ENCODE measurements at places on chromosomes 5 and 9.
A peak's percentile ranks its signal among the peaks of the same experiment; 100 is the strongest.

DNA sequence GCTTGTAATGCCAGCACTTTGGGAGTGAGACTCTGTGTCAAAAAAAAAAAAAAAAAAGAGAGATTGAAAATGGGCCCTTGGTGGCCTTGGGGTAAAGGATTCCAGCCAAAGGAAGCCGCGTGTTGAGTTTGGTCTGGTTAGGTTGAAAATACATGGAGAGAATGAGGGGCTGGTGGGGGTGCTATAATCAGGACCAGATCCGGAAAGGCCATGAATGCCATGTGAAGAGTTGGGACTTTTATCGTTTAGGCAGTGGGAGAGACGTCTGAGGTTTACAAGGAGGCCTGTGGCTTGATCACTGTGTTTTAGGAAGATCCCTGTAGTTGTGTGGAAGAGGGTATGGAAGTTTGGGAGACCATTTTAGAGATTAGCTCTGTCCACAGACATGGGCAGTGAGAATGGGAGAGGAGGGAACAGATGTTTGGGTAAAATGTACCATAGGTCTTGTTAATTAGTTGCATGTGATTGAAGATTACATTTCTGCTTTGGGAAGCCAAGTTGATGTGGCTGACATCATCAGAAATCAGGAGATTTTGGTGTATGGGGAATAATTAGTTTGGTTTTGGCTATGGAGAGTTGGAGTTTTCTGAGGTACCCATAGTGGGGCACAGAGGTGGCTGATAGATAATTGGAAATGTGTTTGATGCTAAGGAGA is 3.5 kb downstream of the MSANTD3 start:
- DNase-seq: no peak

DNA sequence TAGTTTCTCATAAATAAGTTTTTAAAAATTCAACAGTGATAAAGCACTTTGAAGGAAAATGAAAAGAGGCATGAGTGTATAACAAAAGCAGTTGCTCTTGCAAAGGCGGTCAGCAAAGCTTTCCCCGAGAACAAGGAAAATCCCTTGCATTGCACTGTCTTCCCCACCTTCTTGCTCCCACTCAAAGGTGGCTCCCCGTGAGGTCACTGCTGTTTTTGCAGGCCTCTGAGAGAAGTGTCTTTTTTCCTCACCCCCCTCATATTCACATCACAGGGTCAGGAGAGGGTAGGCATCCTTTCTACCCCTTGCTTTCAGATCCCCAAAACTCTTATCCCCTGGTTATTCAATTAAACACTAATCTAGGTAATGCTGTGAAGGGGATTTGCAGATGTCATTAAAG is 15.2 kb upstream of the SLC36A1 start:
- DNase-seq: no peak

DNA sequence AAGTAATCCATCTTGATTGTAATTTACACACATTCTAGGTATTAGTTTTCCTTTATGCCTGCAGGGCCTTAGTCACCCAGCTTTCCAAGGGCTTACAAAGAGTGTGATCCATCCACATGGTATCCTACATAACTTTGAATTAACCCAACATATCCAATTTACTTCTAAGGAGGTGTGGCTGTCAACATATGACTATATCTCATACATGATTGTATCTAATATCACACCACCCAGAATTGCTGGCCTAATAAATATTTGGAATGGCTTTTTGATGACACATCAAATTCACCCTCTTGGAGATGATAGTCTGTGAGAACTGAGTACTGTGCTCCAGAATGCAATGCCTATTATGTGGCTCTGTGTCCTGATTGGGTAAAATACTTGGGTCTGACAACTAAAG is 363.3 kb upstream of the GRIN3A start:
- no peak for DNase-seq

- DNase-seq: peak; percentile 75
These were observed at the start of gene EPB41L4B for GRCh38 chr9:109320742-109321448. Gene EPB41L4B (minus strand): TSS chr9:109321059. CDS start chr9:109320446, 613 bp downstream.

DNA sequence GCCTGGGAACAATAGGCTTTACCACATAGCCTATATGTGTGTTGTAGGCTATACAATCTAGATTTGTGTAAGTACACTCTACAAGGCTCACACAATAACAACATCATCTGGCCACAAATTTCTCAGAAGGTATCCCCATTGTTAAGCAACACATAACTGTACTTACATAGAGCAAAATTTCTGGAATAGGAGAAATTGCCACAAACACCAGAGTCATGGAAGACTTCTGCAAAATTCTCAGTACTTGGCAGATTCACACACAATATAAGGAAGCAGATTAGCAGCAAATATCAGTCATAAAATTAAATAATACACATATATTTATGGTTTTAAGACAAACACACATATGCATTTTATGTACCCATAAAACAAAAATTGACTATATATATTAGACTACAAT is 16.4 kb downstream of the GNAQ start:
- DNase-seq: no peak

DNA sequence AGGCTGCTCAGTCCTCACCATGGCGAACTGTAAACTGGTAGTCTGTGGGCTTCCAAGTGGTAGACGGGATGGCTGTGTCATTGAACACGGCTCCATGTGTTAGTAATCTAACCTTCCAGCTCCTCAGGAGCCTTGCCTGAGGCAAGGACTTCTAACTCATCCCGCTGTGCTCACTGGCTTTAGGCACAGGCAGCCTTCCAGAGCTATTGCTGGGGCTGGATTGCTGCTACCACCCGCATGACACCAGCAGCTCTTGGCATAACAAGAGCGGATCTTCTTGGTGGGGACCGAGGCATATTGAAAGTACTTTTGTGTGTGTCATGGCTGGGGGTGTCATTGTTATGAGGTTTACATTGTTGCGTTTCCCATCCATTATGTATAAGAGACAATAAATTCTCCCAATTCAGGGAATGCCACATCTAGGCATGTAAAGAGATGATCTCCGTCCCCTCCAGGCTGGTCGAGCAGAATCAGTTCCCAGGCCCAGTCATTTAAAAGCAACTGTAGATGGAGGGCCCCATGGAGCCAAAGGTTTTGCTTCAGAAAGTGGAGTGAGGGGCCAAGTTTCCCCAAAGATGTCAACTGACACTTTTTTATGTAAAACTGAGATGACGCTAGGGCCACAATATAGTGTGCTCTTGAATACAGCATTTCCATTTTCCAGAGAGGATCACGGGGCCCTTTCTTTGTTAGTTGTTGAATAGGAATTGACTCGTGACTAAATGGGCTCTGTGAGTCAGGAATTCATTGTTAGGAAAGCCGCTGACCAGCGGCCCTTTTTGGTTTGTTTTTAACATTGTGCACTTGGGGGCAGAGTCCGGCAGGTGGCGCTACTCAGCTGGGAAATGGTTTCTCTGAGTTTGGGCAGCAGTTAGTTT is 759.5 kb downstream of the TAF11L14 start:
- no peak for DNase-seq

DNA sequence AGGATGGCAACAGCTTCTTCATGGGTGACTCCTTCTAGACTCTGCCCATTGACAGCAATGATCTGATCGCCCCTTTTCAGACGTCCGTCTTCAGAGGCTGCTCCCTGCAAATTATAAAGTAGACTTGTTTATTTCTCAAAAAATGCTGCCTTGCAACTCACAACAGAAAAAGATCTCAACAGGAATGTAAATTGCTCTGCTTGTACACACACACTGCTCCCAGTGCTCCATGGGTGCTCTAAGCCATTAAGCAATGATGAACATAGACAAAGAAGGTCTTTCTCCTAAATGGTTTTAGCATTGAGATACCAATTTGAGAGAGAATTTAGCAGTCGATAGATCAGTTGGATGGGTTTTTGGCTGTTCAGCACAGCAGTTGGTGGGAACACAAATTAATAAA is 172.5 kb downstream of the MPDZ start:
- DNase-seq: no peak

- no peak for DNase-seq
These were observed 55.4 kb upstream of the RNF130 start for GRCh38 chr5:180126716-180127681.

DNA sequence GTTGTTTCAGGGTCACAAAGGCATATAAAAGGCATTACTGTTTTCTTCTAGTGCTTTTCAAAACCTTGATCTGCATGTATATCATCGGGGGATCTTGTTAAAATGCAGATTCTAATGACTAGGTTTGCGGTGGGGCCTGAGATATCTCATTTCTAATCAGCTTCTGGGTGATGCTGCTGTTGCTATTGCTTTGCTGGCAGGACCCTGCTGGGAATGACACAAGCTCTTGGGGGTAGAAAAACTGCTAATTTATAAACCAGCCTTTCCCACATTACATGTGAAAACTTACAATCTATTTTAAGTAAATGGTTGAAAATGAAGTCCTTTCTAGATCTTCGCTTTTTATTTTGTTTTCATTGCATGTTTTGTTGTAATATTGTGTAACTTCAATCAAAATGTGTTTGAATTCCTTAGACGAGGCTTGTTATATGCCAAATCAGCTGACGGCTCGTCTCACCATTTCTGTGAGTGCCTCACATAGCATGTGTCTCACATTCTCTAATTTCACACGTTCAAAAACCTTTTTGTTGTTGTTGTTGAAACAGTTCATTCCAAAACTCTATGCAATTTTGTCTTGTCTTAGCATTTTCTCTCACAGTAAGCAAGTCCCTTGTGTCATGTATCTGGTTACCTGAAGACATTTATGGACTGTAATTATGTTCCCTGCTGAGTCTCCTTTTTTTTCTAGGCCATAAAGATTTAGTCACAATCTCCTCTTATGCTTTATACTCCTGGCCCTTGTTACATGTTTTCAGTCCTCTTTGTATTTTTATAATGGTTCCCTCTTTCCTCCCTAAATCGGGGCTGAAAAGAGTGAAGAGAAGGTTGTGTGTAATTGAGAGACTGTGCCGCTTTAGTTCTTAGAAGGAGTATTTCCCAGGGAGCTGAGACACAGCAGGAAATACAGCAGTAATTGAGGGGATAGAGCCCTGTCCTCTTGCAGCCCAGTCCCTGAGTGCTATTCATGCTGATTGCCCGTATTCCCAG is 521.0 kb upstream of the SEMA6A start:
- DNase-seq: no peak

- no peak for DNase-seq
These were observed 164.9 kb downstream of the SLC24A2 start for GRCh38 chr9:19623941-19624340.

- DNase-seq: no peak
These were observed 1.6 kb downstream of the SOWAHA start for GRCh38 chr5:132814503-132815294.

- DNase-seq: no peak
These were observed 23.5 kb upstream of the GHR start for GRCh38 chr5:42399702-42400101.

DNA sequence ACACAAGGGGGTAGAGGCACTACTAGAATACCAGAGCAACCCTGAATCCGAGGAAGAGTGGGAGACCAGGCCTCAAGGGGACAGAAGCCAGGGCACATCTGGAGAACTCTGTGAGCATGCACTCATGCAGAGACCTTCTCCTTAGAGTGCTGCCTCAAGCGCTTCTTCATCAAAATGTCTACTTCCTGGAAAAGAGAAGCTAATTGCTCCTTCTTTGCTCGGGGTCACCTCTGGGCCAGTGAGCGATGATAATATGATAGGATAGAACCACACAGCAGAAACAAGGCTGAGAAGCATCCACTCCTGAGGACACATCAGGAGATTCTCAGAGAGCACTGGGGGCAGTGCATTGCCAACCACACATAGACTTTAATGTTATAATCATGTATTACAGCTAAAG is 23.7 kb upstream of the LMNB1 start:
- DNase-seq: no peak

GRCh38 chr9:113137196-113138168 is 13.3 kb upstream of the SLC31A2 start:
- no peak for DNase-seq

DNA sequence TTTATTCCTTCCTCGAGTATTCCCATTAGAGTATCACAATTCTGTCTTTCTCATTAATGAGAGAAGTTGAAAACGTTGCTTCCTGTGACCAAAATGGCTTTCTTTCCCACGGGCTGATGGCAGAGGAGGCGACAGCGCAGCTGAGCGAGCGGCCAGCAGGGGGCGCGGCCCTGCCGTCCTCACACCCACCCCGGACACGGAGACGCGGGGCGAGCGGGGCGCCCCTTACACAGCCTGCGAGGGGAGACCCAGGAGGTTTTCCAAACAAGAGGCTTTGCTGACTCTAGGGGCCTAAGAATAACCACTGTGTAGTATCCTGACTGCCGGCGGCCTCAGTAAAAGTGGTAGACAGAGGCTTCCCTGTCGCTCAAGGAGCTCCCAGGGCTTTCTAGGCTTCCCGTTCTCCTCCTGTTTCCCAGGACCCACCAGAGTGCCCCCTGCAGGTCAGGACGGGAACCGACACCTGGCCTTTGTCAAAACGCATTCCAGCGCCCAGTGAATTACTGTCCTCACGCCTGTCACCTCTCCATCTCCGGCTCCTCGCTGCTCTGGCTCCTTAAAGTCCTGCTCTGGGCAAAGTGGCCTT is 27.3 kb upstream of the FGF1 start:
- peak; percentile 70 for DNase-seq

DNA sequence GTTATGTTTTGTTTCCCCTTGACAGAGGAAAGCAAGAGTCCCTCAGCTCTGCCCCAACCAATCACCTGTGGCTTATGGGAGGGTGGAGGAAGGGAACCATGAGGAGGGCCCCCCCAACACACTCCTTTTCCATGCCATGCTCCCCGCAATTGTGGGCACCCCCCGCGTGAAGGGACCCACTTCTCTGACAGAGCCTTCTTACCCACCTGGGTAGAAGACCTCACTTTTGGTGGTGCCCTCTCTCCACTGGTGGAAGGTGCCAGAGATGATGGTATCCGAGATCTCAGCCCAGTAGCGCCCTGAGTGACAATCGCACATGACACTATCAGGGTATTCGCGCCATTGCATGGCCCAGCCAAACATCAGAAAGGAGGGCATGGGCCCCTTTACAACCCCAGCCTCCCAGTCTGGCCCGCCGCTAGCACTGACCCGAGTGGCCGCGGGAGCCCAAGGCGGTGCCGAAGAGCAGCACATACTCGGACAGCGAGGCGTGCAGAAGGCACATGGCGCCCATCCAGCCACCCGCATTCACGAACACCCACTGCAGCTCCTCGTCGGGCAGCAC is 714 bp downstream of the SIGMAR1 start:
- no peak for DNase-seq

- no peak for DNase-seq
These were observed 32.9 kb downstream of the FCHO2 start for GRCh38 chr5:72988769-72989168.

GRCh38 chr9:82991671-82992070 is 71.3 kb downstream of the RASEF start:
- DNase-seq: no peak

DNA sequence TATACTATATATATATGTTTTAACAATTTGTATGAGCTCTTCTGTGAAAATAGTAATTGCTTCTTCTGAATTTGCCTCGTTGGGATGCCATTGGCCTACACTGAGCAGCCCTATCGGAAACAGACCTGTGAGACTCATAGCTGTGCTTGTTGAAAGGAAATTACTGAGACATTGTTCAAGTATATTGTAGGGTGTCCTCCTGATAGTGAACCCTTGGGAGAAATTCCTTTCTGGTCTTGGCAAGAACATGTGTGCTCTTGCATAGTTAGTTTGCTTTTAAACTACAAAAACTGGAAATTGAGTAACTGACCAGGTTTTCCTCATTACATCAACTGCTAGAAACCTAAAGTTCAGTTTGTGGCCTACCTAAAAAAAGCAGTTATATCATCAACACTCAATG is 160.9 kb downstream of the LURAP1L start:
- DNase-seq: no peak
